PC-9 (cell line): ENCODE measurements at places on chromosomes 11 and 22. TPM values are rescaled to one million over a fixed set of nuclear protein-coding genes. Genes with fewer than 3 reads are reported as not detected.
A peak's percentile ranks its signal among the peaks of the same experiment; 100 is the strongest.

Gene GGT5
- total RNA-seq = not detected in 2 replicates

Gene IFITM10
- total RNA-seq = 4.2 and 5.5 TPM in 2 replicates

Gene TTLL1
- 7.8 and 11.2 TPM in 2 replicates for total RNA-seq

Gene EHF
- 85.7 and 118 TPM in 2 replicates for total RNA-seq

Gene SLC7A4
- total RNA-seq = not detected in 2 replicates

Gene CHRM1
- not detected in 2 replicates for total RNA-seq

Gene NLRP14
- not detected in 2 replicates for total RNA-seq

DNA sequence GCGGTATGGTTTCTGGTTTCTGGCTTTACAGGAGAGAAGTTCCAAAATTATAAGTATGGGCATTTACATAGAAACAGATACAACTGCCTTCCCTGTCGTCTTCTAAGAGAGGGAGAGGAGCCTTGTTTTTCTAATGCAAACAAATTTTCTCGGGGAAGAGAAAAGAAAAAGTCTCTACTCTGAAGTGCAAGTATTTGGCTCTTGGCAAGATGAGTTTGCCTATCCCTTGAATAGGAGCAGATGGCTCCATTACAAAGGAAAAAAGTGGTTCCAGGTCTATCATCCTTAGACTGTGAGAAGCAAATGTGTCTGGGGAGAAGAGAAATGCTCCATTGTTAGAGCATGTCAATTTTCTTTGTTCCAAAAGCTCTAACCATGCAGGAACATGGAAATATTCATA is 455.6 kb downstream of the BUD13 start:
- no peaks in the 10 kb centered on the region for H3K4me1 ChIP-seq
- no peak overlapping the region for H3K4me3 ChIP-seq
- H3K36me3 ChIP-seq = no peaks in the 10 kb centered on the region
- H3K27ac ChIP-seq = no peak overlapping the region
- DNase-seq = no peak
- H3K27me3 ChIP-seq = peaks cover 8% of the 10 kb centered on the region; the same call in 1 of the 2 replicates

- H3K4me1 ChIP-seq = peaks cover 11% of the 10 kb centered on the region; the same call in 1 of the 2 replicates
- H3K36me3 ChIP-seq = no peaks in the 10 kb centered on the region
- H3K4me3 ChIP-seq = peak overlapping the region; percentile 55; the same call in 1 of the 2 replicates
- DNase-seq = no peak
- H3K27me3 ChIP-seq = no peaks in the 10 kb centered on the region
Measured at GRCh38 chr11:13009921-13010748, 1.0 kb downstream of the RASSF10 start.

GRCh38 chr22:22061085-22062077 is 78.8 kb upstream of the TOP3B start:
- H3K27ac ChIP-seq = no peak overlapping the region
- peaks cover 37% of the 10 kb centered on the region for H3K27me3 ChIP-seq
- H3K4me1 ChIP-seq = no peaks in the 10 kb centered on the region
- no peak for DNase-seq

DNA sequence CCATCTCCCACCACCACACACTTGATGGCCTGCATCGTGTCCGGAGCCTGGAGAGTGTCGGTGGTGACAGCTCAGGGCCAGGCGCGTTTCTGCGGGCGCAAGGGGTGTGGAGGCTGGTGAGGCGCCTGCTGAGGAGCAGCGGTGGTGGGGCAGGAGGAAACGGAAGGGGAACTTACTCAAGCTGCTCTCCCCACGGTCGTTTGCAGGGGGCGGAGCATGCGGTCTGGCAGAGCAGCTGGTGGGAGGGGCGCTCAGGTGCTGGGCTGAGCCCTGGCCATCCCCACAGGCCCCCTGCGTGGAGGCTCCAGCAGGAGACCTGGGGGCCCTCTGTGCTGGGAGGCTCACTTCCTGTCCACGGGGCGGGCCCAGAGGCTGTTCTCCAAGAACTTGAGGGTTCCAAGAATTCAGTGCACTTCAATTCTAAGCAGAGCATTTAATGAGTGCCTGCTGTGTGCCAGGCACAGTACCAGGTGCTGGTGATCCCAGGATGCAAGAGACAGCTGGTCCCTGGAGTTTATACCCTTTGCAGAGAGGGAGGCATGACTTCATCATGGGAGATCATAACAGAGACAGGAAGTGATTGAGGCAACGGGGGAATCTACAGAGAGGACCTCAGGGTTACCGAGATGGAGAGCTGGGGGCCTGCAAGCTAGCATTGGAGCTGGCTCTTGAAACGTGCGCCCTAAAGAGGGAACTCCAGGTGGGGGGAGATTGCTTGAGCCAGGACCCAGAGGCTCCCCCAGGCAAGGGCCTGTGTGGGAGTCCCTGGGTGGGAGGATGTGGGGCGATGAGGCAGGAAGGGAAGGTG is at the start of gene RAC2:
Gene RAC2 (minus strand): TSS at position 156 of the 808 bp plus-strand sequence. CDS start 121 bp downstream, at position 35.
- no peaks in the 10 kb centered on the region for H3K36me3 ChIP-seq
- peak within 1 kb of the TSS; percentile 63 for H3K4me3 ChIP-seq
- DNase-seq = peak; percentile 74
- peaks cover 17% of the 10 kb centered on the region for H3K4me1 ChIP-seq

DNA sequence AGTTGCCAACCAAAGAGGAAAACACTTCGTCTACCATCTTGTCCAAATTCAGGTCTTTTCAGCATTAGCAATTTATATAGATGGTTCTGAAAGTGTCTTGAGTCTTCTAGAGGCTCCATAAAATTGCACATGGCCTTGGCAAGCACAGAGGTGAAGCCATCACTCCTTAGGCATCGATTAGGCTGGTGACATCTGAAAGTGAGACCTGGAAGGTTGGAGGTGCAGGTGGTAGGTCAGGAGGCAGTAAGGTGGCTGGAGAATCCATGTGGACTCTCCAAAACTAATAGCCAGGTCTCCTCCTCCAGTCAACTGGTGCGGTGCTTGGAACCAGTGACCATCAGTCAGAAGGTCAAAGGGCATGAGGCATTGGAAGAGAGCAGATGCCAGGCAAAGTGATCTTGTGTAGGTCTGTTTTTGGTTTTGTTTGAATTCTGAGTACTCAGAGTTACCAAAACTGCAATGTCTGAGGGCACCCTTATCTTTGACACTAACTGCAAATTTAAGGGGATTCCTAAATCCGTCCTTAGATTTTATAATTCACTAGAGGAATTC is 6.6 kb upstream of the APOL2 start:
- H3K36me3 ChIP-seq = no peaks in the 10 kb centered on the region
- no peak for DNase-seq
- no peaks in the 10 kb centered on the region for H3K4me1 ChIP-seq
- no peaks in the 10 kb centered on the region for H3K27me3 ChIP-seq
- no peak overlapping the region for H3K4me3 ChIP-seq

DNA sequence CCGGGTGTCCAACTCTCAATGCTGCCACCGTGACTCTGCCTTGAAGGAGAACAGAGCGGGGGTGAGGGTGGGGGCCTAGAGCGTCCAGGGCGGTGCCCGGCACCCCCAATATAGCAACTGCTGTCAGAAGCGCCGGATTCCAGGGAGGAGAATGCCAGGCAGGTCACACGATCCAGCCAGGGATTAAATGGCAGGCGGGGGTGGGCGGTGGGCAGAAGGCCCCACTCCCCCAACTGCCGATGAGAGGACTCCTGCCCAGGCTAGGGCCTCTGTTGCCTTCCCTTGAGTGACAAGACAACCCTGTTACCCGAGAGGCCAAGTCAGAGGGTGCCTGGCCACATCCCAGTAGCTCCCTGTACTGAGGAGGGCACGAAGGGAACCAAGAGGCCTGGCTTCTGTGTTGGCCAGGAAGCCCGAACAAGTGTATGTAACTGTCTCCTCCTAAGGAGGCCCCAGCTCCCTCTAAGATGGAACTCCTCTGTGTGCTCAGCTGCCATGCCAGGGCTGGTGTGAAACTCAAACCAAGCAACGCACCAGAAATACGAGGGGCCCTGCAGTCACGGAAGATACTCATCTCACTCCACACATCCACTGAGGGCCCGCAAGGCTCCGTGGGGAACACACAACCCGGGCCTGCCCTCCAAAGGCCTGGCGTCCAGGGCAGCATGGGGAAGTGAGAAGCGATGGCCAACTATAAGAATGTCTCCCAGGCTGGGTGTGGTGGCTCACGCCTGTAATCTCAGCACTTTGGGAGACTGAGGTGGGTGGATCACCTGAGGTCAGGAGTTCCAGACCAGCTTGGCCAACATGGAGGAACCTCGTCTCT is 3.0 kb downstream of the PACSIN3 start:
- no peak overlapping the region for H3K27ac ChIP-seq
- H3K4me1 ChIP-seq = peaks cover 27% of the 10 kb centered on the region
- peaks cover 14% of the 10 kb centered on the region; the same call in 1 of the 2 replicates for H3K36me3 ChIP-seq
- no peak overlapping the region for H3K4me3 ChIP-seq

GRCh38 chr11:44097821-44098220 is 2.3 kb downstream of the EXT2 start:
- H3K27me3 ChIP-seq = no peaks in the 10 kb centered on the region
- no peaks in the 10 kb centered on the region for H3K36me3 ChIP-seq
- peaks cover 16% of the 10 kb centered on the region for H3K4me1 ChIP-seq
- no peak for DNase-seq

GRCh38 chr11:92225568-92226330 is 1.1 kb downstream of the FAT3 start:
- H3K27me3 ChIP-seq = peaks cover 46% of the 10 kb centered on the region
- H3K27ac ChIP-seq = no peak overlapping the region
- H3K36me3 ChIP-seq = no peaks in the 10 kb centered on the region

GRCh38 chr11:87368151-87368550 is 330.4 kb downstream of the TMEM135 start:
- 0 out of 2 replicates have a peak, but pooled peaks cover 3% of the 10 kb centered on the region for H3K27me3 ChIP-seq
- H3K4me1 ChIP-seq = no peaks in the 10 kb centered on the region
- no peak for DNase-seq

- no peak overlapping the region for H3K27ac ChIP-seq
- H3K4me3 ChIP-seq = no peak overlapping the region
- H3K36me3 ChIP-seq = no peaks in the 10 kb centered on the region
Measured at GRCh38 chr22:17228725-17229126, 9.5 kb upstream of the ADA2 start.

GRCh38 chr11:76007166-76007565 is 192.2 kb downstream of the UVRAG start:
- no peak for DNase-seq
- no peaks in the 10 kb centered on the region for H3K27me3 ChIP-seq
- no peak overlapping the region for H3K4me3 ChIP-seq

DNA sequence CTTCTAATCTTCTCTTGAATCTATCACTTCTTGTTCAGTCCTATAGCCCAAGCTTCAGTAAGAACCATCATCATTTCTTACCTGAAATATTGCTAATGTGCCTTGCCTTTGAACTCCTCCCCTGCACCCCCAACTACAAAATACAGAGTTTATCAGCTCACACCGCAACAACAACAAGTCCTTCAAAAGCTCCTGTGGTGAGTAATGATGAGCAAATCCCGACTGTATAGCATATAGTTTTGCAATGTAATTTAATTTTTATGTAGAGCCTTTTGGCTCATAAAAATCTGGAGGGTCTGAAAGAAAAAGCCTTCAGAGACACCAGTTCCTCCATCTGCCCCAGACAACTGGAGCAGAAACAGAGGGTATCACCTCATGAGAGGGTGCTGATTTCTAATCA is 124.7 kb downstream of the ARHGAP32 start:
- no peak for DNase-seq
- H3K27ac ChIP-seq = no peak overlapping the region
- peaks cover 19% of the 10 kb centered on the region; the same call in 1 of the 2 replicates for H3K36me3 ChIP-seq
- H3K4me3 ChIP-seq = no peak overlapping the region
- H3K27me3 ChIP-seq = no peaks in the 10 kb centered on the region

GRCh38 chr22:45402466-45402985 is 10.9 kb downstream of the SMC1B start:
- no peak overlapping the region for H3K4me3 ChIP-seq
- H3K27ac ChIP-seq = no peak overlapping the region
- no peak for DNase-seq
- H3K27me3 ChIP-seq = no peaks in the 10 kb centered on the region
- H3K4me1 ChIP-seq = no peaks in the 10 kb centered on the region

DNA sequence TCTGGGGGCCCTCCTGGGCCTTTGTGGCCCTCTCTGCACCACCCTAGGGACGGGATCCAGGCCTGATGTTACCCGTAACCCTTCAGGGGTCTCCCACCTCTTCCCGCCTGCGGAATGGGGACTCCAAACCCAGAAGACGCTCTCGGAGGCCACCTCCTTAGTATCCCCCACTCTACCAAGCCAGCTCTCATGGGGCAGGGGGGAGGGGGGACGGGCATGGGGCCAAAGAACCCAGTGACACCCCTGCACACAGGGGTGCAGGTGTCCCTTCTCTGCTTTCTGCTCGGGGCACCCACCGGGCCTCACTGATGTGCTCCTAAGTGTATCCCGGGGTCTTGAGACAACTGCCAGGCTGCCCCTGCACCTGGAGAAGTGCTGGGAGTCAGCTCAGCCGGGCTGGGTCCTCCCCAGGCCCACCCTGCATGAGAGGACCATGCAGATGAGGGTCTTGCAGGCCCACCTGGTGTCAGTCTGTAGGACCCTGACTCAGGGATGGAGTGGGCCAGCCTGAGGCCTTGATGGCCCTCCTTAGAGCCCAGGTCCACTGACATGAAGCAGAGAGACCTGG is 176.9 kb downstream of the IGLL1 start:
- no peaks in the 10 kb centered on the region for H3K36me3 ChIP-seq
- DNase-seq = no peak
- peaks cover 19% of the 10 kb centered on the region for H3K27me3 ChIP-seq
- no peak overlapping the region for H3K4me3 ChIP-seq
- H3K27ac ChIP-seq = no peak overlapping the region
- no peaks in the 10 kb centered on the region for H3K4me1 ChIP-seq

GRCh38 chr11:122156940-122157382 is 40.9 kb upstream of the BLID start:
- peaks cover 12% of the 10 kb centered on the region for H3K4me1 ChIP-seq
- H3K4me3 ChIP-seq = no peak overlapping the region
- no peak overlapping the region for H3K27ac ChIP-seq
- H3K36me3 ChIP-seq = peaks cover 23% of the 10 kb centered on the region

DNA sequence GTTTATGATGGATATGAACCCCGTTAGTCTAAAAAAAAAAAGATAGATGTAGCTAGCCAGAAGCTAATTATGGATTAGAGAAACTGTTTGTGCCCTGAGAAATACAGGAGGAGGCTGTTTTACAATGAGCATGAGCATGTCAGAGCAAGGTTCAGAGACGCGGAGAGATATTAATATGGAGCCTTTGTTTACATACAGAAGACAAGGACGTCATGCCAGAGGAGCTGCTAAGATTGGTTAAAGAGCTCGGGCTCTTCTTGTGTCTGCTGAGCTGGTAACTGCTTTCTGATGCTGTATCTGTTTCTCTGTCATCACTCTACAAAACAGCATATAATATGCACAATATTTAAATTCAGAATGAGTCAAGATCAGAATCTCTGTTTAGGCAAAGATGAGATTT is 24.9 kb upstream of the CCDC89 start:
- no peaks in the 10 kb centered on the region for H3K27me3 ChIP-seq
- H3K36me3 ChIP-seq = no peaks in the 10 kb centered on the region
